H4 (cell line): ENCODE measurements at places on chromosomes 6 and 20.

DNA sequence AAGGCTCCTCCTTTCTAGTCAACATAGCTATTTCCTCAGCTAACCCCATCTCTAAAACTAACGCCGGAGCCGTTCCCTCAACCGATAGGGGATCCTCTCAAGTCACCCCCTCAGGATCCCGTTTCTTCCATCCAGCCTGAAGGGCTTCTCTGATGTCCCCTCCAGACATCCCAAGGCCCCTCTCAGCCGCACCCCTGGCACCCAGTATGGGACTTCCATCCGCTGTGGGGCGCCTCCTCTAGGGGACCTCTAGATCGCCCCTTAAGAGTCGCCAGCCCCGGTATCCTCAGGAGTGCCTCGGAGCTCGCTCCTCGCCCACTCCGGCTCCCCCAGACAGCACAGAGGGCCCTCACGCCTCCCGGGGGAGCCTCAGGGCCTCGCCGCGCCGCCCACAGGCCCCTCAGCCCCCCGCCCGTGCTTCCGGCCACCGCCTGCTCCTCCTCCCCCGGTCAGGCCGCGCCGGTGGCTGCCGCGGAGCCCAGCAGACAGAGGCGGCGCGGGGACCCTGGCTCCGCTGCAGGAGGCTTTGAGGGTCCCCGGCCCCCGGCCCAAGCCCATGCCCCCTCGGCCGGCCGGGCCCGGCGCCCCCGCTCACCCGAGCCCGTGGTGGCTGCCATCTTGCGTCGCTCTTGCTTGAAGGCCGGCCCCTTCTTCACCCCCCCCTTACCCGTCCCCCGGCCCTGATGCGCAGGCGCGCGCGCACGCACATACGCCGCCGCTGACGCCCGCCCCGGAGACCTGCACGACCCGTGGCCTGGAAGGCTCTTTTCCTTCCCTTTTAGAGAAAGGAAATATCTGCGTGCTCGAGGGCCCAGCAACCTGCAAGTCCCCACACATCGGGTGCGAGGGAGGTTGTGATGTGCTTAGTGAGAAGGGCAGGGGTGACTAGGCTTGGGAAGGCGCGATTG lies at the start of gene UBE2V1:
UBE2V1 (minus strand) TSS at position 639 of the 908 bp plus-strand sequence; CDS start at position 617, 22 bp downstream.
- peak; percentile 81 for DNase-seq

DNA sequence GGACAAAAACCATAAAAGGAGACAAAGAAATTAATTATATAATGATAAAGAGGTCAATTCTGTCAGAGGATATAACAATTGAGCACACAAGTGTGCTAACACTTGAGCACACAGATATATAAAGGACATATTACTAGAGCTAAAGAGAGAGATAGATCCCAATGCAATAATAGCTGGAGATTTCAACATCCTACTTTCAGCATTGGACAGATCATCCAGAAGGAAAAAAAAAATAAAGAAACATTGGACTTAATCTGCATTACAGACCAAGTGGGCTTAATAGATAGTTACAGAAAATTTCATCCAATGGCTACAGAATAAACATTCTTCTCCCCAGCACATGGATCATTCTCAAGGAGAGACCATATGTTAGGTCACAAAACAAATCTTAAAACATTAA lies 9.9 kb downstream of the VNN1 start:
- no peak for DNase-seq

DNA sequence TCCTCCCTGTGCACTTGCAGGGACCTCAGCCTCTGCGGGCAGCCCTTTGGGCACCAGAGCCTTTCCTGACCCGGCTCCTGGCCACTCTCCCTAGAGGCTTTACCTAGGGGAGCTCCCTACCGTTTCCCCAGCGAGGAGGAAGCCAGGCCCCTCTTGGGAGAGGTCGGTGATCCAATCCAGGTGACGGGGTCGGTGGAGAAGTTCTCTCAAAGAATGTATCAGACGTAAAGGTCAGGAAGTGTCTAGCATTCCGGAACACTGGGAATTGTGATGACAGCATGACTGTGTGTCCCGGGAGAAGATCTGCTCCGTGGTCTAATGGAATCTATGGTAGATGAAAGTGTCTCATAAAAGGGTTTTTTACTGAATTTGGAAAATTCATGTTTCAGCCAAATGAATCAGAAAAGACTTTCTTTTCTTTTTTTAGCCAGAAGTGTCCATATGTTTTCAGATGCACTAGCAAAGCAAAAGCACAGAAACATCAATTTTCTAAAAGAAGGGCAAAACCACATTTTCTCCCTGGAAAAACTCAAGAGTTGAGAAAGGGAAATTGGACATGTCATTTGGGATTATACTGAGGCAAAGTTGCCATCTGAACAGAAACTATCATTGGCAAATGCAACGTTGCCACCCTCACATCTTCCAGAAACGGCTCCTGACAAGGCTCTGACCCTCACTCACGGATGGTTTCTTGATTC lies 289.4 kb downstream of the THBS2 start:
- no peak for DNase-seq

- no peak for DNase-seq
Observed at GRCh38 chr20:62461157-62461556, 14.6 kb downstream of the GATA5 start.

DNA sequence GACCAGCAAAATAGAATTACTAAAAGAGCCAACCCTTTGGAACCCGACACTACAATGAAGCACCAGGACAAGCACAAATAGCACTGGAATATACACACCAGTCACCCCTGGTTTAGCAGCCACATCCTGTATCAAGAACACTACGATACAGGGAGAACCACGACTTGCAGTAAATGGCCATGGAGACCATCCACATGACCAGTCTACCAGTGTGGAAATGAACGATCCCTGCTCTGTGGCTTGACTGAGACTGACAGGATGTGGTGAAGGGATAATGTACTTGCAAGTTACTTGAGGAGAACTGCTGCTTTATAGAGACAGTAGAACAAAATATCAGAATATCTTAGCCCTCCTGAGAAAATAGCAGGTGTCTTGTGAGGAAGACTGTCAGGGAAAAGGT lies 169.6 kb downstream of the COL9A1 start:
- DNase-seq, result no peak
